ENCODE measurements at places on chromosomes 11 and 22.

DNA sequence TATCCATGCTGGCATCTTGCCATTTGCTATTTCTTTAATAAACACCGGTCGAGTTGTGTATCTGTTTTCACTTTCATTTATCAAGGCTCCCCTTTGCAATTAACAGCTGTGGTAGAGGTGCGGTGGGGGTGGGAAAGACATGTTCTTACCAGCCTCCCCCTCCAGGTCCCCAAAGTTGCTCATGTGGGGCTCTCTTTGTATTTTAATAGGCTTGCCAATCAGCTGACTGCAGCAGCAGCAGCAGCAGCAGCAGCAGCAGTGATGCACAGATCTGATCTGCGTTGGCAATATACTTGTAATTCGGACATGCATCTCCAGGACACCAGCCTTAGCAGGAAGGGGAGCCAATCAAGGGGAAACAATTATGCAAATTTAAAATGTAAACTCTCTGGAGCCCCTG is 40.3 kb upstream of the E2F8 start:
- no peak for DNase-seq

DNA sequence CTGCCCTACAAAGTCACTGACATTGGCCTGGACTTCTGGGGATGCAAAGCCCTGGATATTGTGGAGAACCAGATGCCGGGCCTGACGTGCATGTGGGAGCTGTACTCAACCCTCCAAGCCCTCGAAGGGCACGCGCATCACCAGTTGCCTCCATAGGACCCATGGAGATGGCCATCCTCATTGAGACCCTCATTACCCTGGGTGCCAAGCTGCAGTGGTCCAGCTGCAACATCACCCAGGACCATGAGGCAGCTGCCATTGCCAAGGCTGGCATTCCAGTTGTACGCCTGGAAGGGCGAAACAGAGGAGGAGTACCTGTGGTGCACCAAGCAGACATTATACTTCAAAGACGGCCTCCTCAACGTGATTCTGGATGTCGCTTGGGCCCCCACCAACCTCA is 1.9 kb downstream of the CCDC83 start:
- no peak for DNase-seq

DNA sequence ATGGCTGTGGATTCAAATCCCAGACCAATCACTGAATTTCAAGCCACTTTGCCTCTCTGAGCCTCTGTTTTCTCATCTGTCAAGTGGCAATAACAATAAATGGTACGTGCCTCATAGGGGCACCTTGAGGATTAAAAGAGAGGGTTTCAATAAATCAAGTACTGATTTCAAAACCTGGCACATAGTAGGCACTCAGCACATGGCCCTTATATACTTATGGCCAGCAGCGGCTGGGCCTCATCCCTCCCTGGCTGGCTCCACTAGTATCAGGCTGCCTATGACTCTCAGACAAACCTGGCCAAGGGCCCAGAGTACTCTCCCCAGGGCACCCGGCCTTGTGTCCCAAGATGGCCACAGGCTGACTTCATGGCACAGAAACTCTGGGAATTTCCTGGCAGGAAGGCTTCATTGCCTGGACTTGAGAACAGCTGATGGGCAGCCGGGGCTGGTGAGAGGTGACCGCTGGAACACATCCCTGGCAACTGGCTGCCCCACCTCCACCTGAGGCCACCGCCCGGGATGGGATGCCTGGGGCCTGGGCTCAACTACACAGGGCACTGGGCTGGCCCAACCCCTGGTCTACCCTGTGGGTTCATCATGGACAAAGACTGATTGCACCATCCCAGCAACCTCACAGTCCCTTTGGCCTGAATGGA is 3.4 kb downstream of the FADS3 start:
- DNase-seq = no peak

DNA sequence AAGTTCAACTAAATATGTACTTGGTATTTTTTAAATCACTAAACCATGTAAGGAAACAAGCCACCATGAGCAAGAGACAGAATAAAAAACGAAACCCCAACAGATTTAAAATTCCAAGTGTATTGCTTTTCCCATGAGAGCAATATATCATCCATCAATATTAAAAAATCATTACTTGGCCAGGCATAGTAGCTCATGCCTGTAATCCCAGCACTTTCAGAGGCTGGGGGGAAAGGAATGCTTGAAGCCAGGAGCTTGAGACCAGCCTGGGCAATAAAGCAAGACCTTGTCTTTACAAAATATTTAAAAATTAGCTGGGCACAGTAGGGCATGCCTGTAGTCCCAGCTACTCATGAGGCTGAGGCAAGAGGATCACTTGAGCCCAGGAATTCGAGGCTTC is 190.8 kb downstream of the TTC28 start:
- DNase-seq = no peak

- no peak for DNase-seq
Measured at GRCh38 chr11:65121447-65121864, 478 bp downstream of the FAU start.

DNA sequence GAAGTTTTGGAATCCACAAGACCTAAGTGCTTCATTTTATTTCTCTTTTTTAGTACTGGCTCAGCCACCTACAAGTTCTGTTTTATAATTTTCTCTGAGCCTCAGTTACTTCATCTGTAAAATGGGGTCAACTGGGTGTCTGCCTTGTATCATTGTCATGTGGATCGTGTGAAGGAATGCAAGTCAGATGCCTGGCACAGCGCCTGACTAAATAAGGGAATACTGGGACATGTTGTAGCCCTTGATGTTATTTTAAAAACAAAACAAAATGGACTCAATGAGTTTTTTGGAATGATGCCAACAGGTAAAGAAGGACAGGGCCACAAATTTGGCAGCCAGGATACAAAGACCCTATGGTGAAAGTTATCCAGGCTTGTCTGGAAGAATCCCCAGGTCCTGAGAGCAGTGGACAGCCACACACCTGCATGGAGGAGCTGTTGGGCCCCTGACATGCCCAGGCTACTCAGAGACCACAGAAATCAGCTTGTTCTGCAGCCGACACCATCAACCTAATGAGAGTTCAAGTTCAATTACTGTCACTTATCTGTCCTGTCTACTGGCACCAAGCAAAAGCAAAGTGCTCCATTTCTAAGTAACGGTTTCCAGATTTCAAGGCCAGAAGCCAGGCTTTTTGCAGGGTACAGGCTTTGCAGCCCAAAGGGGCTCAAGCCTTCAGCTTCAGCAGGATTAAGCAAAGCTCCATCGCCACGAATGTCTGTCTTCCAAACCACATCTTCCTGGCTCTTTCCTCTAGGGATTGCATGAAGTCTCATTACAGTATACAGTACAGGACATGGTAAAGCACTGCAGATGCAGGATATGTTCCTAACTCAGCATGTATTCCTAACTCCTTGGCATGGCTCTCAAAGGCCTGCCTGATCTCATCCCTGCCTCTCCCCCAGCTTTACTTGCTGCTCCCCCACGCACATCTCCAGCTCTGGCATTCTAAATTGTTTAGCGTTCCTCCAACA is 18.4 kb downstream of the DKK3 start:
- DNase-seq = no peak

DNA sequence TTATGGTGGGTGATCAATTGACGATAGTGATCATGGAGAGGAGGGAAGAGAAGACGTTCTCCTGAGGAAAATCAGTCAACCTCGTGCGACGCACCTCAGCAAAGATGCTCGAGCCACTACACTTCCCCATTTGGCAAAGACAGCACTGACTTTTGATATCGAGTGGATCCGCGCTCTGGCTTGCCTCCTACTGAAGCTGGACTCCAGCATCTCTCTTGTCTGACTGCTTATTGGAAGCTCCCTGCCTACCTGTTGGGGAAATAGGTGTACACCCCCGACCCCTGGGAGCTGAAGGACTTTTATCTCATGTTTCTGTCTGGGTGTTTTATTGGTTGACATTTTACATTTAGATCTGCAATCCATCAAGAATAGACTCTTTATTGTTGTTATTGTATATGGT is 476.8 kb upstream of the B3GAT1 start:
- DNase-seq = no peak

DNA sequence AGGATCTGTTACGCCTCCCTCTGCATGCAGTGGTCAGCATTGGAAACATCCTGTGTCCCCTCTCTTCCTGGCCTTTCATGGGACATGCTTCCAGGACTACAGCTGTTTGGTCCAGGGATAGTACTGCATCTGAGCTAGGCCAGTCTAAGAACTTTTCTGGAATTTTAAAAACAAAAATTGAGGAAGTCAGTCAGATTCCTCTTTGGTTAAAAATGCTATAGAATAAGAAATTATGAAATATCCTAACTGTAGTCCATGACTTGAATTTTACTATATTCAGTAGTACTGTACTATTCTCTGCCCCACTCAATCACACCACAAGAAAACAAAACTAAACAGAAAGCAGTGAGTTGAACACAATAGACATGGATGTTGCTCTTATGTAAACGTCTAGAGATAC is 201.0 kb upstream of the CADM1 start:
- DNase-seq = no peak

DNA sequence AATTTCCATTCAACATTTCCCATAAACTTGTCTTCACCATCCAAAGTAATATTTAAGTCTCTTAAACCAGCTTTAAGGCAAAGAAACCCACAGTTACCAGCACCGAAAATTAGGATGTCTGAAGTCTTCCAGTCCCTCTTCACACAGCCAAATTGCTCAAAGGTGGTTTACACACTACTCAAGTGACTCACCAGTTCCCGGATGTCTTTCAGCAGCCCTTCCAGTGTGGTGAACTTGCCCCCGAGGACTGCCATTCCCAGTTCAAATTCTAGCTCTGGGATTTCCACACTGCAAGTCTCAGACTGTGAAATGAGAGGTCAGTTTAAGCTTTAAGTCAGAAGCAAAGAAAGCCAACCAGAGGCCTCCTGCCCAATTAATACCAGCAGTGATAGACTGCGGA is 5.1 kb downstream of the ZPR1 start:
- no peak for DNase-seq

- no peak for DNase-seq
Measured at GRCh38 chr11:69086152-69087132, 37.7 kb downstream of the TPCN2 start.

DNA sequence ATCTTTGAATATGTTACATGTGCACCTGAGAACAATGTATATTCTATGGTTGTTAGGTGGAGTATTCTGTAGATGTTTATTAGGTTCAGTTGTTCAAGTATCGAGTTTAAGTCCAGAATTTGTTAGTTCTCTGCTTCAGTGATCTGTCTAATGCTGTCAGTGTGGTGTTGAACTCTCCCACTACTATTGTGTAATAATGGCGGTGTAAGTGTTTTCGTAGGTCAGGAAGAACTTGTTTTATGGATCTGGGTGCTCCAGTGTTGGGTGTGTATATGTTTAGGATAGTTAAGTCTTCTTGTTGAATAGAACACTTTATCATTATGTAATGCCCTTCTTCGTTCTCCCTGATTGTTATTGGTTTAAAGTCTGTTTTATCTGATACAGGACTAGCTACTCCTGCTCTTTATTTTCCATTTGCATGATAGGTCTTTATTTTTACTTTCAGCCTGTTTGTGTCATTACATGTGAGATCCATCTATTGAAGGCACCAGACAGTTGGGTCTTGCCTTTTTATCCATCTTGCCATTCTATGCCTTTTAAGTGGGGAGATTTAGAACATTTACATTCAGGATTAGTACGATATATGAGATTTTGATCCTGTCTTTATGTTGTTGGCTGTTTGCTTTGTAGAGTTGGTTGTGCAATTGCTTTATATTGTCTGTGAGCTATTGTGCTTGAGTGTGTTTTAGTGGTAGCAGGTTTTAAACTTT is 121.6 kb downstream of the DDX10 start:
- DNase-seq = no peak

GRCh38 chr11:92978271-92979111 is 9.0 kb downstream of the MTNR1B start:
- no peak for DNase-seq

- no peak for DNase-seq
Measured at GRCh38 chr11:69416143-69416515, 65.3 kb upstream of the LINC01488 start.

- no peak for DNase-seq
Measured at GRCh38 chr22:50700387-50701075, 27.9 kb downstream of the SHANK3 start.

DNA sequence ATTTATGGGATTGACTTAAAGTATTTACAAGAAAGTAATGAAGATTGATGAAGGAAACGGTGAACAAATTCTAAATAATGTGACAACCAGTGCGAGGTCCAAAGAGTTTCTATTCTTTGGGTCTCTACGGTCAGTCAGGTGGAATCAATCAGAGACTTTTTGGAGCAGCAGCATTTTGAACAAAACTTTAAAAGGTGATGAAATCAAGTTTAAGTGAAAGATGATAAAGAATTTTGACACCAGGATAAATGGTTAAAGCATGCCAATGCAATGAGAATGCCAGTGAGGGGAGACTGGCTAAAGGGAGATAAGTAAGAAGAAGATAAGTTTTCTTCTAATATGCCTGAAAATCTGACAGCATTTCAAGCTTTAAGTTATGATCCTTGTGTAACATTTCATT is 67.9 kb downstream of the DCUN1D5 start:
- no peak for DNase-seq

- no peak for DNase-seq
Measured at GRCh38 chr11:116317212-116317611, 455.6 kb downstream of the BUD13 start.

- no peak for DNase-seq
Measured at GRCh38 chr11:75938543-75938942, 123.5 kb downstream of the UVRAG start.

- DNase-seq = no peak
Measured at GRCh38 chr11:11975201-11976092, 33.0 kb downstream of the DKK3 start.

DNA sequence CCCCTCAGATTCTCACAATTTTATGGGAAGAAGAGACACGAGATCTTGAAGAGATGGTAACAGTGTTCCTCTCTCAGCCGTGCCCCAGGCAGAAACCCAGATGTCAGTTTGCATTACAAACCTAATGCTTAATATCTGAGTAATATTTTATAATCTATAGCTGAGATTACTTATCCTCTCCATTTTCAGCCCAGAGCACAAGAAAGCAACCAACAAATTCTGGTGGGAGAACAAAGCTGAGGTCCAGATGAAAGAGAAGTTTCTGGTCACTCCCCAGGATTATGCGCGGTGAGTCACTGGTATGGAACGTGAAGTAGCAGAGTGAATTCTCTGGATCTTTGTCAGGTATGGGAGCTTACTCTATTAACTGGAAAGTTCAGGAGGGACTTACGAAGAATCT is 884 bp downstream of the CENATAC start:
- DNase-seq = no peak

Data from stimulated activated CD8-positive, alpha-beta memory T cell treated with anti-CD3 and anti-CD28 coated beads, Interleukin-7, amount 100 ng/mL, for 1 hour (primary cell).